ENCODE measurements at places on chromosomes 3 and 15.
A peak's percentile ranks its signal among the peaks of the same experiment; 100 is the strongest.

DNA sequence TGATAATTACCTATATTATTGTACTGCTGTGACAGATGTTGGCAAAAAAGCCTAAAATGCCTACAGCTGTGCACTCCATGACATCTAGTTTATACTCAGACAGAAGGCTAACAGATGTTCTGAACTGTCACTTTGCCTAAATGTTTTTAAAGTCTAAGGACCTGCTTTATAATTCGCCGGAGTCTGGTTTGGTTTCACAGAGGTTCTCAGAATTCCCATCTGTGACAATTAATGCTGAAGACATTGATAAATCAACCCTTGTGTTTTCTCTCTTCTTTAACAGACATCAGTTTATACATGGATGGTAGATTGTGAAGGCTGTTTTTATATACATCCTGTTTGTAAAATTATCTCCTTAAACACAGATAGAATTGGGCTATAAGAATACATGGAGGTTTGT lies 19.8 kb upstream of the SOX2 start:
- no peak for DNase-seq

DNA sequence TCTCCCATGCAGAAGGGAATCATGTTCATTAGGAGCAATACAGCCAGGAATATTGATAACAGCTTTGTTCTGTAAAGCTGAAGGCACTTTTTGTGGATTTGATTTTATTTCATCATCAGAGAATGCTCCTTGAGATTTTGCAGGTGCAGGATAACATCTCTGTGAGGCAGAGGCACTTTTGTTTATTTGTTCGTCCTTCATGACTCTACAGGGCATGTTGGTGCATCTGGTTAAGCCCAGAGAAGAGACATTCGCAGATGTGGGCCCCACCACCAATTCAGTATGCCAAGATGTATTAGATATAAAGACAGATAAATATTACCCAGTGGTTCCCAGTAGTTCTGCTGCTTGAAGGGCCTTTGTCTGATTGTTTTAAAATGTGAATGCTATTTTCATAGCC lies 368.1 kb upstream of the SEMA6D start:
- DNase-seq: no peak

- peak; percentile 47 for DNase-seq
Observed at GRCh38 chr15:69914040-69914439, 183.7 kb downstream of the TLE3 start.

GRCh38 chr15:81074773-81075172 lies 59.3 kb upstream of the CFAP161 start:
- DNase-seq: no peak

GRCh38 chr15:99506399-99506798 lies 59.4 kb upstream of the MEF2A start:
- DNase-seq: no peak
